ENCODE measurements at places on chromosomes 6 and 20. TPM values are rescaled to one million over a fixed set of nuclear protein-coding genes. Genes with fewer than 3 reads are reported as not detected.

GRCh38 chr6:2630891-2631571 lies 119.7 kb downstream of the MYLK4 start:
- DNase-seq, result no peak

DNA sequence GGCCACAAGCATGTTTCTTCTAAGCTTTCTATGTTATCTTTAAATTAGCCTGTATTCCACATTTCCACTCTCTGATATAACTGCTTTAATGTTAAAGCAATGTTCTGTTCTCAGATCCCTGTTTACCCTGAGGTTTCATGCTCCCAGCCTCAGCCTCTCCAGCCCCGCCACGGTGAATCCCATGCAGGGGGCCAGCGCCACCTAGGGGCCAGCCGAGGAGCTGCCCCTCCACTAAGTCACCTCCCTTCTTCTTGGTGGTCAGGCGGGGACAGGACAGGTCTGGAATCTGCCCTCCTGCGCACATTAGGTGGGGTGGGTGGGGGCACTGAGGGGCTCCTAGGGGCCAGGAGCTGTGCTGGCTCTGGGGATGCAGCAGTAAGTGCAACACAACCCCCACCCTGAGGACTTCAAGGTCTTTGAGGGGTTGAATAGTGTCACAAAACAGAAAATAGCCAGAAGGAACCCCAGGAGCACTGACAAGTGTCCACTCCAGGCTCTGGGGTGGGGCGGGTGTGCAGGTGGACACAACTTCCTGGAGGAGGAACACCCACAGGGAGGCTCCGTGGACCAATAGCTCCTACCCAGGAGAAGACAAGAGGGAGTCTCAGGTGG lies 61.6 kb downstream of the RAB44 start:
- DNase-seq, result peak; percentile 95

- DNase-seq, result no peak
Observed at GRCh38 chr6:25174678-25175077, 104.5 kb upstream of the CARMIL1 start.

GRCh38 chr6:18221288-18221615 lies 43.1 kb downstream of the DEK start:
- DNase-seq, result no peak

- DNase-seq, result no peak
Observed at GRCh38 chr6:119493980-119494379, 144.4 kb upstream of the MAN1A1 start.

GRCh38 chr20:32982617-32983458 lies 21.4 kb downstream of the SUN5 start:
- DNase-seq, result peak; percentile 76

DNA sequence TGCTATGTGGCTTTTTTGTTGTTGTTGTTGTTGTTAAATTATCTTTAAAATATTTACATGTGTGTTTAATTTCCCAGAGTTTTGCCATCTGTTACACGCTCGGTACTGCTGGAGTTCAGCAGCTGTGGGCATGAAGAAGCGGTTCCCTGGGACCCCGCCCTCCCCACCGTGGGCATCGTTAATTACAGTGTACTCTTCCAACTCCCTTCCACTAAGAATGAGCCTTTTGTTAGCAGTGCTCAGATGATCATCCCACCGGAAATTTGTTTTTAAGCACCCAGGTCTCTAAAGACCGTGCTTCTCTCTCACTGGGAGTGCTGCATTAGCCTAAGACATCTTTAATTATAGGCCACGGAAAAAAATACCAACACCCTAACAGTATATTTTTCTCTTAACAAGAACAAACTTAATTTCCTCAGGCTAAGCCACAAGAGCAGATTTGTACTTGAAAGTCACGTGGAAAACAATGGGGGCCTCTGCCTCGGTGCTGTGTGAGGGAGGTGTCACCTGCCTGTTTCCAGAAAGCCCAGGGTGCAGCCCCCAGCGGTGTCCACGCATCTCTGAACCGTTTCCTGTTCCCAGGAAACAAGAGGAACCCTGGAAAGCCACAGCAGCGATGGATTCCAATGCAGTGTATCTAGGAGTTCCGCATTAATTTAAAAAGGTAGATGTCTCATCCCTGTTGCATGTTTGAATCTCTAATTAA lies 113.3 kb upstream of the FRMD1 start:
- no peak for DNase-seq

POFUT1 gene
- total RNA-seq, result 34.6 TPM

ZBP1 gene
- 0.37 TPM for total RNA-seq

KIAA1755 gene
- 18.6 TPM for total RNA-seq

KCNG1 gene
- total RNA-seq, result 0.24 TPM

TMEM14B gene
- total RNA-seq, result 60.2 TPM

MYB gene
- 0.23 TPM for total RNA-seq

CGA gene
- total RNA-seq, result not detected

Data from posterior vena cava (tissue), 2 donors.